ENCODE measurements at places on chromosomes 6 and 20.

GRCh38 chr20:19944772-19945459, 72.2 kb upstream of the NAA20 start:
- no peak for DNase-seq

DNA sequence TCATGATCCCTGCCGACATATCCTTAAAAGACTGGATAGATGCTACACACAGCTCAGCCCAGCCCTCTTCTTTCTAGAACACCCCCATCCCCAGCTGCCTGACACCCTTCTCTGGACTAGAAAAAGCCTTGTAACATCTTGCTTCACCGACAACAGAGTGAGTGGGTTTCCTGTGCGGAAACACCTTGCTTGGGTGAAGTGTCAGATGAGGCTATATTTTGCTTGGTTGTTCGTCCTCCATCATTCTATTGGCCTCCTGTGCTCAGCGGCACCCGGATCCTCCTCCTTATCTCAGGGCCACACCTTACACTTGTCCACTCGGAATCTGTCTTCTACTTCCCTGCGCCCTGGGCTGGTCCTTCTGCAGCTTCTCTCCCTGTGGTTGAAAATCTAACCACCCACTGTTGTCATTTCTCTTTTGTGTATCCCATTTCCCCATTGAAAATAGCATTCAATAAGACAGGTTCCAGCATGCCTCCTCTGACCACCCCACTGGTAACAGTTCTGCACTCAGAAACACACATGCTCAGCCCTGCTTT, 101.3 kb upstream of the MLN start:
- DNase-seq, result no peak

DNA sequence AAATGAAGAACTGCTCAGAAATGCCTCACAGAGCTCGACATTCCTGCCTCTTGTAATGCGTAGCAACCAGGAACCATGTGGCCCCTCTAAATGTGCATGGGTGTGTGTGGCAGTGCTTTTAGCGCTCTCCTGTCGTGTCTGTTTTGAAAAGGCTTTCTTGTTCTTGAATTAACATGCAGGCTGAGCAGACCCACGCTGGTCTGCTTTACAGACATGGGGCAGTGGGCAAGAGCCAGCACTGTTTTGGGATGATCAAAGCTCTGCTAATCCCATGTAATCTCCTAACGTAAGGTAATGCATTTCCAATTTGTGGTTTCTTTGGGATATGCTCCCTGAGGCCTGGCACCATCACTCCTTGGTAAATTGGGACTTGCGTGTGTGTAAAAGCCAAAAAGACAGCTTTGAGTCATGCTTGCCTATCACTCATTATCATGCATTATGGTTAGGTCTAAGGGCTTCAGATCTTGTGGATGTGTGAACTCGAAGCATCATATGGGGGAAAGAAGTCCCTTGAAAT, 11.8 kb downstream of the RIPOR2 start:
- DNase-seq, result no peak

- DNase-seq, result no peak
These were observed 39.1 kb downstream of the L3MBTL3 start for GRCh38 chr6:130057495-130057894.

DNA sequence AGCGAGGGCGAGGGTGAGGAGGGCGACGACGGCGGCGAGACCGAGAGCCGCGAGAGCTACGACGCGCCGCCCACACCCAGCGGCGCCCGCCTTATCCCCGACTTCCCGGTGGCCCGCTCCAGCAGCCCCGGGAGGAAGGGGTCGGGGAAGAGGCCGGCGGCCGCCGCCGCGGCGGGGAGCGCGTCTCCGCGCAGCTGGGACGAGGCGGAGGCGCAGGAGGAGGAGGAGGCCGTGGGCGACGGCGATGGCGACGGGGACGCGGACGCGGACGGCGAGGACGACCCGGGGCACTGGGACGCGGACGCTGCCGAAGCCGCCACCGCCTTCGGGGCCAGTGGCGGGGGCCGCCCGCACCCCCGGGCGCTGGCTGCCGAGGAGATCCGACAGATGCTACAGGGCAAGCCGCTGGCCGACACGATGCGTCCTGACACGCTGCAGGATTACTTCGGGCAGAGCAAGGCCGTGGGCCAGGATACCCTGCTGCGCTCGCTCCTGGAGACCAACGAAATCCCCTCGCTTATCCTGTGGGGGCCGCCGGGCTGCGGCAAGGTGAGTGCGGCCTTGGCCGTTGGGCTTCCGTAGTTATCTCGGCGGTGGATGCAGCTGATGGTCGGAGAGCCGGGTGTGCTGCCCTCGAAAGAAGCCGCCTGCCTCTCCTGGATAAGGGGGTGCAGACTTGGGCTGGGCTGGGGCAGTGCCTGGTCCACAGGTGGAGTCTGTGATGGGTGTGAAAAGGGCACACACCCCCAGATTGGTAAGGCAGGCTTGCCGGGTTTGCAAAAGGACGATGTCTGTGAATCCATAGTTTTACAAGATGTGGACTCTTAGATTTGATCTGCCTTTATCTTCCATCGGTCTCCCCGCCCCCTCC, 938 bp downstream of the WRNIP1 start:
- no peak for DNase-seq

GRCh38 chr6:105821027-105821426, 265.1 kb upstream of the PRDM1 start:
- no peak for DNase-seq

DNA sequence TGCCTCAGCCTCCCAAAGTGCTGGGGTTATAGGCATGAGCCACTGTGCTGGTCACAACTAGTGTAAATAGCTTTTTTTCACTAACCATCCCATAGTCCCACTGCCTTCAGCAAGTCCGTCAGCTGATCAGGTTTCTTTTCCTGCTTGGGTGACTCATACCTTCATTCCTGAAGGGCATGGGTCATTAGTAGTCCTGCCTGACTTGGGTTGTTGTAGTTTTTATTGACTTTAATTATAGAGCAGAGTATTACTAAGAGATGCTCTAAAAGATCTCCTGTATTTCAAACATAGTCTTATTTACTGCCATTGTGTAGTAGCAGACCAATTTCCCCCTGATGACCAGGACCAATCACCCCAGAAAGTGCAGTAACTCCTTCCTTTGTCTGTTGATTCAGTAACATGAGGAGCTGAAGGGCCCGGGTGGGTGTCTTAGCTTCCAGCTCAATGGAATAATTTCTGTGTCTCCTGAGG, 25.8 kb downstream of the HLA-C start:
- DNase-seq, result no peak

DNA sequence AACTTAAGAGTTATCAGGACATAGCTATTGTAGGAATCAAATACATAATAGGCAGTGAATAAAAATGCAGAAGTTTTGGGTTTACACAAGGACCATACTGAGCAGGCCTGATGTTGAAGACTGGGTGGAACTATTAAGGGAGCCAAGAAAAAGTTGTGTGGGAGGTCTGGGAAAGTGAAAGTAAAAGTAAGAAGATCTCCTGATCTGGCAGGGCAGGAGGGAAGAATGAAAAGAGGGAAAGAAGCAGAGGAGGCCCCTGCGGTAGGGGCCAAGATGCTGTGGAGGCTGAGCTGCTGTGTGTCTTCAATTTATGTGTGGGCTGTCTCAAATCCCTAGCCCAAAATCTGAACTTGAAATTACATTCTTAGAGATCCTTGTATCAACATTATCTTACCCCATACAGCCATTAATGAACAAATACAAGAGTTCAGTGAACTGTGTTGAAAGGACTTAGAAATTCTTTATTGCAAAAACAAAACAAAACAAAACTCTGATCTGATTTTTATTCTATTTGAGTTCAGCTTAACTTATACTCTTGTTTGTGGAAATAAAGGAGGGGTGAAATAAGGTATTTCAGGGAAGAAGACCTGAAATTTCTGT, 1183.8 kb downstream of the HACE1 start:
- DNase-seq, result no peak

- DNase-seq, result no peak
These were observed 350.4 kb downstream of the HACE1 start for GRCh38 chr6:104509355-104509754.

All from cortex of kidney (tissue), 1 donor.